ENCODE measurements at places on chromosomes 1 and 21.
A peak's percentile ranks its signal among the peaks of the same experiment; 100 is the strongest.

GRCh38 chr21:14453339-14454015, 70.5 kb upstream of the HSPA13 start:
- peak; percentile 35 for DNase-seq

DNA sequence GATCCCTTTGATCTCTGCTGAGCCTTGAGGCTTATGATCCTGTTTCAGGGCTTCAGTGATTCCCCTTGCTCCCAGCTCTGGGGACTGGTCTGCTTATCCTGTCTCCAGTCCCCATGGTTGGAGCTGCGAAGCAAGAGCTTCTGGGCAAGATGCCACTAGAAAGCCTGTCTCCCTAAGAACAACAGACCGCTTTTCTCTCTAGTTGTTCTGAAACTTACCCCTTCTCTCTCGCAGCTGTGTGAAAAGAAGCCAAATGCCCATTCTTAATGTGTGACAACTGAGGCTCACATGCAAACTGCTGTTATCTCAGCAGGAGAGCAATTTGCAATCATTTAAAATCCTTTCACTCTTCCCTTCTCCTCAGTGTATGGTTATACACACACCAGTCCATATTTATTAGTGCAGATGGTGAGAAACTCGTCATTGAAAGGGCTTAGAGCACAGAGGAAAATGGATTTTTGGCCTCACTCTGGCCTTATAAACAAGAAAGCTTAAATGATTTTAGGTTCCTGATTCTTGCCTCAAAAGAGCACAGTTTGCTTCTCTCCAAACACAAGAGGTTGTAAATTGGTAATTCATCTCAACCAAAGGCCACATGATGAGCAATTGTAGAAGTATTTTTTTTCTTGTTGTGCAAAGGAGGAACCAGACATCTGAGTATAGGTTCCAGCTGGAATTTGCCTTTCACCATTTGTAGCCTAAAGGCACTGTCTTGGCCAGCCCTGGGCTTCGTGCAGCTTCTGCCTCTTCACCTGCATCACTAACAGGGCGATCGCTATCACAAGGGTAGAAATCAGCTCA, 179.2 kb upstream of the LMO4 start:
- DNase-seq, result no peak

- DNase-seq, result no peak
These were observed 361 bp downstream of the TMCC2 start for GRCh38 chr1:205228093-205228521.

DNA sequence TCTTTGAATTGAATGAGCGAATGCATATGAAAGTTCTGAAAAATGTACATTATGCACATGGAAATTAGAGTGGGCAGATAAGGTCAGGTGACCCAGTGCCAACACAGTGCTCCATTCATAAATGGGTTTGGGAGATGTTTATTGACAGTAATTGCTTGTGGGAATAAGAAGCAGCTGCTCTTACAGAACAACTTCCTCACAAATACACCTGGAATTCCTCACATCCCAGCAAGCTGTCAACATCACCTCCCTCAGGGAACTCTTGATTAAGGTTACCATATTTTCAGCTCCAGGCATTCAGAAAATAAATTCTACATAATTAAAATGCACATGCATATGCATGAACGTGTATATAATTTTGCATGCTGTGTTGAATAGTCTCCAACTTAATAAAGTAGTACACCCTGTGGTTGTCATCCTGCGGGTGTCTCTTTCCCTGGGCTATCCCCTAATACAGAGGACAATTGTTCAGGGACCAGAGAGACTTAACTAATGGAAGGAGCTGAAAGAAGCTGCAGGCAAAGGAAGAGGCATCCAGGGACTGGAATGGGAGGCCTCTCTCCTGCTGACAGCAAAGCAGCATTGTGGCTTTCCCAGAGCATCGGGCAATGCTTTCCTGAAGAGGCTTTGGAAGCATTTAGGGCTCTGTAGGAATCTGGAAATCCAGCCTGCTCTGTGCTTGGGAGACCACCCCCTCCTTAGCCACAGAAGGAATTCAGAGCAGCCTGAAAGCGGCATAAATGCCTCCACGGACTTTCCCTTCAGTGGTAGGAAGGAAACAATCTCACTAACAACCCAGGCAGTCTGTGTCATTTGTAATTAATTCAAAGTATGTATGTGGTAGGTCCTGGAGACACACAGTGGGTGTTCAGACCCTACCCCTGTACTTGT, 55.2 kb upstream of the GNG12 start:
- no peak for DNase-seq

DNA sequence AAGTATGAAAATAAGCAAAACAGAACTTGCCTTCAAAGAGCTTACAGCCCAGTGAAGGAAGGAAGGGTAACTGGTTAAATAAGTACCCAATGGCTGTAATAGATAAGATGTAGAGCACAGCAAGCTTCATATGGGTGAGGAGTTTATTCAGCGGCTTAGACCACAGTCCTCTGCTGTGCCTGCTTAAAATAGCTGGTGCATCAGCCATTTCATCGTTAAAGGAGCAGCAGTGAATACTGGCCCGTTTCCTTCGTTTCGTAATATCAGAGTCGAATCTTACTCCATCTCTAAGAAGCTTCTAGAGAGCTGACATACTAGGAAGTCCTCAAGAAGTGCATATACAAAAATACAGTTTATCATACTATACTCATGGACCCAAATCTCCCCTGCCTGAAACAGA, 286.5 kb downstream of the NFIA start:
- DNase-seq, result no peak

GRCh38 chr1:14015917-14016316, 315.9 kb downstream of the PRDM2 start:
- DNase-seq, result no peak

- no peak for DNase-seq
These were observed 4.8 kb upstream of the ASB17 start for GRCh38 chr1:75937034-75937433.

DNA sequence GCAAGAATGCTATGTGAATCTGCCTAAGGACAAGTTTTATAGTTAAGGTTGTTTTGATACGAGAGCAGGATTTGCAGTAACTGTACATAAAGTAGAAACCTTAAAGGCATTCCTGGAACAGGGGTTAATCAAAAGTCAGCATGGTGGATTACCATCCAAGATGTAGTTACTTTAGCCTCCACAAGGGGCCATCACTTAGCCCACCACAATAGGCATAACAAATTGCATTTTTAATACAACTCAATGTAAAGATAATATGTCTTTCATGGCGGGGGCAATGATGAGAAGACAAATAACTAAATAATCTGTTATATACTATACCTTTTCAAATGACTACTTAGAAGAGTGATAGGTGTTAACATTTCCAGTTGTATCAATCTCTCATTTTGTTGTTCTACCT, 611.2 kb upstream of the ADGRL4 start:
- no peak for DNase-seq

DNA sequence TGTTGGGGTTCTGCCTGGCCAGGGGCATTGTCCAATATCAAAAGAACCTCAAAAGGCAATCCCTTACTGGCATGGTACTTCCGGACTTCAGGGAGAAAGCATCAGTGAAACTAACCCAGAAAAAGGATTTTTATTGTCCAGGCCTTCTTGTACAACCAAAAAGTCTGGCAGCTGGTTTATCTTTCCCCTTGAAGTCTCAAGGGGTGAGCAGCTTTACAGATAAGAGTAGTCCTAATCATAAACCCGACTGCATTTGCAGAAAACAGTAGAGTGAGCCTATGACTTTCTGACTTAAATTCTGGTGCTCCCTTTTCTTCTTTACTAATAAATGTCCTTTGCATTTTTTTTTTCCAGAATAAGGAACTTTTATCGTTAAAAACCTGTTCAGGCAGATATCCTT, 104.0 kb upstream of the CHRM3 start:
- no peak for DNase-seq

DNA sequence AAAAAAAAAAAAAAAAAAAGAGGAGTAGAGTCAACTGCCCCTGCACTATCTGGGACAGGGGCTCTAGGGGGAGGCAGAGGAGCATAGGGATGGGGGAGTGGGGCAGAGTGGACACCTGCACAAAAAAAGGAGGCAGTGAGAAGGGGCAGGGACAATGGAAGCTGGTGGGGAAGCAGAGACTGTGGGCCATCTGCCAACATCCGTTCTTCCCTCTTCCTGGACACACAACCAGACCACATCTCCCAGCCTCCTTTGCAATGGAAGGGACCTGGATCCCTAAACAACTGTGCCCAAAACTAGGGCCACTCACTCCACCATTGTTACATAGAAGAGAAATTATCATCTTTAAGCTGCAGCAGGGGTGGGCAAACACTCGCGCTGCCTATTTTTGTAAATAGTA, 38.4 kb downstream of the NEK2 start:
- peak; percentile 2 for DNase-seq

- no peak for DNase-seq
These were observed 124.3 kb downstream of the LACTBL1 start for GRCh38 chr1:22848405-22848804.

GRCh38 chr1:226470921-226471866, 63.3 kb upstream of the PARP1 start:
- DNase-seq, result no peak

DNA sequence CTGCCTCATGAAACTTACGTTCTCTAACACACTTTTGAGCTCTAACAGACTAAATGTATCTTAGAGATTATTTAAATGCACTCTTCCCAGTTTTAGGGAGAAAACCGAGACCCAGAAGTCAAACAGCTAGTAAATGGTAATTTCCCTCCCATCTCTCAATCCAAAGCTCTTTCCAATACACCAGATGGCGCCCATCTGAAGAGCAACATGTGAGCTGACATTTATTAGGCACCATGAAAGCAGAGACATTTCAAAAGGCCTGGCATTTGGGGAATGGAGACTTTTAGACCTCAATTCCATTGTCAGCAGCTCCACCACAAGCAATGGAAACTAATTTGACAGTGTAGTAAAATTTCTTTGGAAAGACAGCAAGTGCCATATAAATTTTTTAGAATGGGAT, 191.4 kb downstream of the DAB1 start:
- no peak for DNase-seq

- DNase-seq, result no peak
These were observed 24.8 kb downstream of the TM2D1 start for GRCh38 chr1:61699911-61700851.

DNA sequence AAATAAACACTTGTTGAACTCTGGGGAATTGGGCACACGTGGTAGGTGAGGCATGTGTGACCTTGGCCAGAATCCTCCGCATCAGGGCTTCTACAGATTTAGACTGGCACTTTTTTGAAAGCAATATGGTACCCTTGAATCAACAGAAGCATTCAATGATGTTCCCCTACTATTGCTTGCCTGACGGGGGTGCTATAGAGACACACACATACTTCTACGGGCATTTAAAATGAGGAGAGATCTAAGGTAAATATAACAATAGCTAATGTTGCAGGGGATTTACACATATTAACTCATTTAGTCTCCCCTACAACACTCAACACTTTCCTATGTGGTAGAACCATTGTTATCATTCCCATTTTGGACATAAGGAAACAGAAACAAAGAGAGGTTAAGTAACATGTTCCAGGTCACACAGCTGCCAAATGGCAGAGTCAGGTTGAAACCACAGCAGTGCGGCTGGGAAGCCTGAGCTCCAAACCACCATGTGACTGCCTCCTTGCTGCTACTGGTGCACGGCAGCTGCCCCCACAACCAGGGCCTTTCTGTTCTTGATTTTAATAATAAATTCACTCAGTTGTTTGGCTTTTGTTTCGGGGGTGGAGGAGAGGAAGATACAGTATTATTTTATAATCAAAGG, 147.4 kb downstream of the ZNF281 start:
- peak; percentile 47 for DNase-seq

- DNase-seq, result no peak
These were observed 29.5 kb downstream of the PLPPR5 start for GRCh38 chr1:98975113-98975512.

DNA sequence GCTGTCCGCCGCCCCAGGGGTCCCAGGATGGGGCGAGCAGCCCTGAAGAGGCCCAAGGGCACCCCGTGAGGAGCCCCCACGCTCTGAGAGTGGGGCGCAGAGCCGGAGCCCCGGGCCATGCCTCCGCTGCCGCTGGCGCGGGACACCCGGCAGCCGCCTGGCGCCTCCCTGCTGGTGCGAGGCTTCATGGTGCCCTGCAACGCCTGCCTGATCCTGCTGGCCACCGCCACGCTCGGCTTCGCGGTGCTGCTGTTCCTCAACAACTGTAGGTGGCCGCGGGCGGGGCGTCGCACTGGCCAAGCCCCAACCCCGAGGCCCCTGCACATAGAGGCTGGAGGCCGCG, 14.5 kb downstream of the AGRN start:
- no peak for DNase-seq

- no peak for DNase-seq
These were observed 17.6 kb upstream of the PAPPA2 start for GRCh38 chr1:176445402-176445801.

GRCh38 chr1:59125676-59126320, 171.1 kb upstream of the FGGY start:
- DNase-seq, result no peak

DNA sequence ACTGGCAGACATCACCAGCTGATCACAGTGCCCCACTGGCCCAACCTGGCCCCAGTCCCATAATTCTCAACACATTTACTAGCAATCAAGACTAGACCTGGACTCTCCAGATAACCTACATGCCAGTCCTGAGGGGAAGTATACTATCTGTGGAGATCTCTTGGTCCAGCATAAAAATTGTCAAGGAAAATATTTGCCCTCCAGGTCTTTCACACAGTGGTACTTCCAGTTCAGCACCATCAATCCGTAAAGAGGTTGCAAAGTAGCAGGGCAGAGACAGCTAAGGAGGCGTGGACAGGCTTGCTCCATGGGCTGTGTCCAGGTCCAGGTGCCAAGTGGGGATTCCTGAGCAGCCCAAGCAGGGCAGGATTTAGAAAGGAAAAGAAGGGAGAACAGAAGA, 143.6 kb upstream of the BACE2 start:
- DNase-seq, result no peak

- no peak for DNase-seq
These were observed 146.9 kb downstream of the PDE4B start for GRCh38 chr1:65939636-65940035.

- no peak for DNase-seq
These were observed 80.6 kb downstream of the SLC25A24 start for GRCh38 chr1:108119500-108119899.

- no peak for DNase-seq
These were observed 351.8 kb upstream of the FMN2 start for GRCh38 chr1:239739919-239740318.

DNA sequence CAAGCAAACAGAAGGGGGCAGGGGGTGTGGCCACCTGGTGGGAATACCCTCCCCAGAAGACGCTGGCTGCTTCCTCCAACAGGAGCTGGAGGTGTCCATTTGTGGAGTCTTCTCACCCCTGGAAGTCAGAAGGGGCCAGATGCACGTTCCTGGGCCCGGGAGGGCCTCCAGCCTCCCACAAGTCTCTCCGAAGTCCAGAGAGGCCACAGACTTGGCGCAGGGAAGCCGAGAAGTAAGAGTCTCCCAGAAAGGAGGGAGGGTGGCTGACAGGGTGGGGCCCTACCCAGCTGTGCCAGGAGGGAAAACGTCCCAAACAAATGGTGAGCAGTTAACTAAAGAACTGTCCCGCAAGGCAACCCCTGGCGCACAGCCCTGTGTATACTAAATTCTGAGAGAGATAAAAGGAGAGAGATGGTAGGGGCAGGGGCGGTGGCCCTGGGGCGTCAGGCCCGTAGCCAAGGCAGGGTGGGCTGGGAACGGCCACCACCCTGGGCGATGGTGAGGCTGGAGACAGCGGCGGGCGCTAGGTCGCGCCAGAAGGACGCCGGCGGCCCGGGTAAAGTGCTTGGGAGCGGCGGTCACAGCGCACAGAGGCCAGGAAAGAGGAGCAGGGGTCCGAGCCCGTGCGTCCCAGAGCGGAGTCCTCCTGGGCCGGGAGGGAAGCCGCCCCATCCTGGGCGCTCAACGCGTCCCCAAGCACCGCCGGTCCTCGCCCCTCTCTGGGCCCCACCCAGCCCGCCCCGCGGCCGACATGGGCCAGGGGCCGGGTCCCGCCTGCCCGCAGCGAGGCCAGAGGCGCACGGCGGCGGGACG, 1.2 kb downstream of the CHD5 start:
- no peak for DNase-seq

GRCh38 chr1:225770561-225771248, 6.9 kb upstream of the SRP9 start:
- DNase-seq, result no peak
